ENCODE measurements at places on chromosomes 1 and 21.

DNA sequence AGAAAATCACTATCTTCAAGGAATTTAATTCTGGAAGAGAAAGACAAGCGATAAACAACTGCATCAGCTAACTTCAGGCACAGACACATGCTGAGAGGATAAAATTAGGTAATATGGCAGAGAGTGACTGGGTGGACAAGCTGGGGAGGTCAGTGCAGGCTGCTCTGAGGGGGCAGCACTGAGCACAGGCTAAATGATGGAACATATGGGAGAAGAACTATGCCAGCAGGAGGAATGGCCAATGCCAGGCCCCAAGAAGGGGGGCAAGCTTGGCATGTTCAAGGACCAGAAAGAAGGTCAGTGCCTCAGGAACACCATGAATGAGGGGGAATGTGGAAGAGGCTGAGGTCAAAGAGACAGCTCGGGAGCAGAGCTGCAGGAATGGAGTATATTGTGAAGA lies 190.7 kb upstream of the MAP1LC3C start:
- DNase-seq = no peak

GRCh38 chr1:230643908-230644307 lies 1.6 kb downstream of the COG2 start:
- no peak for DNase-seq

GRCh38 chr21:36047139-36047538 lies 13.2 kb downstream of the SETD4 start:
- no peak for DNase-seq

DNA sequence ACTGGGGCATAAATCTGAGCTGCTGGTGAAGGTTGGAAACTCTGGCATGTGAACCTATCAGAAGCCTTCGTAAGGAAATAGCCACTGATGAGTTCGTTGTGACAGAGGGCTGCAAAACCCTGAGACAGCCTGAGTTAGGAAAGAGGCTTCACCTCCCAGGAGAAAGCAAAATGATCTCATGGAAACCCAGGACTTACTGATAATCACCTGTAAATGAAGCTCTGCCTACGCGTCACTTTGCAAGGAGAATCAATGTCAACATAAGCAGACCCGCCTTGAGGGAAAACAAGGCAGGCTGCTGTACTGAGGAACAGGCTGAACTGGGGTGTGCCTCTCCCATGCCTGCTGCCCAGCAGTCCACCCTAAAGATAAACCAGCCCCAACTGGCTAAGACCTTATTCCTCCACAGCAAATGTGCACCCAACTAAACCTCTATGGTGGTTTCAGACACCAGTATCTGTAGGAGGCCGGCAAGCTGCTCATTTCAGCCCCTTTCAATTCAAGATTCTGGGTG lies 46.8 kb upstream of the SLC44A3 start:
- DNase-seq = no peak

- no peak for DNase-seq
Observed at GRCh38 chr1:211734791-211735190, 59.4 kb upstream of the NEK2 start.
